Suppressor macrophage treated with lipopolysaccharide for 1 hour (primary cell): ENCODE measurements at places on chromosomes 5 and 9.
A peak's percentile ranks its signal among the peaks of the same experiment; 100 is the strongest.

DNA sequence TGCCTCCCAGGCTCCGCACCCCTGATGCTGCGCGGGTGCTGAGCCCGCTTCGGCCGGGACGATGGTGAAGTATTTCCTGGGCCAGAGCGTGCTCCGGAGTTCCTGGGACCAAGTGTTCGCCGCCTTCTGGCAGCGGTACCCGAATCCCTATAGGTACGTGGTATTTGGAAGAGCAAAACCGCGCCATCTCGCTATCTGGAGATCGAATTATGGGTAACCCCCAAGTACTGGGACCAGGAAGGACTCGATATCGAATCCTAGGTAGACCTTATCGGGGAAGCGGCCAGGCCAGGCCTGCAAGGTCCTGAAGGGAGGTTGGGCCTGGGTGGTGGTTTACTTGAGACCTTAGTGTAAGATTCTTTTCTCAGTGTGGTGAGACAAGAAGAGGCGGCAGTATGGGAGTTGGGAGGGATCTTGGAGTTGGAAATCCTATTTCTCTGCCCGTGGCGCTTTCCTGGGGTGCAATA lies 359 bp downstream of the PRELID1 start:
- DNase-seq, result peak; percentile 24

GRCh38 chr5:169571355-169571754 lies 12.2 kb upstream of the SPDL1 start:
- DNase-seq, result no peak

DNA sequence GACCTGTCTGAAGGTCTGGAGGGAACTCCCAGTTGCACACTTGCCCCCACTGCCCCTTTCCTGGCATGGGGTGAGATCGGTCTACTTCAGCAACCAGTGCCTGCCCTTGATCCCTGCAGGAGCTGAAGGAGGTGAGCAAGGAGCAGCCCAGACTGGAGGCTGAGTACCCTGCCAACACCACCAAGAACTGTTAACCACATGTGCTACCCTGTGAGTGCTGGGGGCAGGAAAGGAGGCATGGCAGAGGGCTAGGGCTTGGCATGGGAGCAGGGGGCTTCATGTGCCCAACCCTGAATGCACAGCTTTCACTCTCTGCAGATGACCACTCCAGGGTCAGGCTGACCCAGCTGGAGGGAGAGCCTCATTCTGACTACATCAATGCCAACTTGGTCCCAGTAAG lies 17.3 kb upstream of the SPTLC1 start:
- DNase-seq, result no peak

DNA sequence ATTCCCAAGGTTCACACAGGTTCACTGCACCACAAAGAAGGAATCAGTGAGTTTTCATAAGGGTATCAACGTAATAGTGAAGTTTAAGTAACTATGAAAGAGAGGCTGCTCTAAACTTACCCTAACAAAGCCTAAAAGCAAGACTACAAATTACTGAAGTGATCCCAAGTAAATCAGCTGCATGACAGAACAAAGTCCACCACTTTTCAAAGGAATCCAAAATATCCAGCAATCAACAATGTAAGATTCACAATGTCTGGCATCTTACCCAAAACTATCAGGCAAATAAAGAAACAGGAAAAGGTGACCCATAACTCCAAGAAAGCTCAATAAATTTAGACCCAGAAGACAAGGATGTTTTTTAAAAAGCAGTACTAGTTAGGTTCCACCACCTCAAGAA lies 70.1 kb downstream of the GNAQ start:
- no peak for DNase-seq

DNA sequence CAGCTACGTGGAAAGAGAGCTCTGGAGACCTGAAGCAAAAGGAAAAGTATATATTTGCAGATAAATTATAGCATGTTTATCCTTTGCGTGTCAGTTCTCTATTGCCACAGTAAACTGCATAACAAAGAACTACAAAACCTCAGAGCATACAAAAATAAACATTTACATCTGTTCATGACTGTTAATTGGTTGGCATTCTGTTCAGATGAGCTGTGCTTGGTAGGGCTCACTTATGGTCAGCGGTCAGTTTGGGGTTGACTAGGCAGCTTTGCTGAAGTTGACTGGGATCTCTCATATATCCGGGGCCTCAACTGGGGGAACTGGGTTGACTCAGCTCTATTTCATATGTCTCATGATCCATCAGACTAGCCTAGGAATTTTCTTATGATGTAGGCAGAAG lies 257.7 kb downstream of the TLE1 start:
- no peak for DNase-seq

GRCh38 chr9:134434894-134435506 lies 108.7 kb downstream of the RXRA start:
- DNase-seq, result peak; percentile 31

GRCh38 chr5:144960296-144960695 lies 789.6 kb downstream of the KCTD16 start:
- no peak for DNase-seq

DNA sequence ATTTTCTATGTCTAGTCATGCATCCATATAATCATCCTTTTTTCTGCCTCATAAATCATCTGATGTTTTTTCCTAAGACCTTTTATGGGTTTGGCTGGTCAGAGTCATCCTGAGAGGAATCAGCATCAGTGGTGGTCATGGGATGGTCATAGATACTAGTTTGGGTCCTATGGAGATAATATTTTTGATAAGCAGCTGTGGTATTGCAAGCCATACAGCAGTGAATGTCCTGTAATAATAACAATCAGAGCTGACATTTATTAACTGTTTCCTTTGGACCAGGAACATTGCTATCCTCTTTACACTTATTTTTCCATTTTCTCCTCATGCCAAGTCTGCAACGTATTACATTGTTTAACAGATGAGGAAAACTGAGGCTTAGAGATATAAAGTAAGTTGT lies 83.1 kb downstream of the TEX10 start:
- no peak for DNase-seq
